ENCODE measurements at places on chromosomes 3 and 15.

- DNase-seq: no peak
These were observed 58.7 kb downstream of the CD200 start for GRCh38 chr3:112391648-112392047.

- DNase-seq: no peak
These were observed 6.0 kb downstream of the UBL7 start for GRCh38 chr15:74454764-74455500.

DNA sequence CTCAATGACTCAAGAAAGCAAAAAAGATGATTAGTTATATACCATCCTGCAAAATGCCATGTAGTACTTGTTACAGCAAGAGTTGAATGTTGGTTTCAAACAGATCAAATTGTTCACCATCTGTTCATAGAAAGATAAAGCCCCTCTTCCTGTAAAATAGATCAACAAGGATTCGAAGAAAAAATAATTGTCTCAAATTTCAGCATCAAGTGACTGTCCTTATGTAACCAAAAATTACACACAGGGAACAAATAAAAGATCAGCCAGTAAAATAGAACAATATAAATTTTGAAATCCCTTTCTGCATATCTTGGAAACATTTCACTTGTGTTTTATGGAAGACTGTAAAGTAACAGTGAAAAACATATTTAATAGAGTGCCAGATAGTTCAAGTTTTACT is 165.1 kb upstream of the STAC start:
- DNase-seq: no peak

DNA sequence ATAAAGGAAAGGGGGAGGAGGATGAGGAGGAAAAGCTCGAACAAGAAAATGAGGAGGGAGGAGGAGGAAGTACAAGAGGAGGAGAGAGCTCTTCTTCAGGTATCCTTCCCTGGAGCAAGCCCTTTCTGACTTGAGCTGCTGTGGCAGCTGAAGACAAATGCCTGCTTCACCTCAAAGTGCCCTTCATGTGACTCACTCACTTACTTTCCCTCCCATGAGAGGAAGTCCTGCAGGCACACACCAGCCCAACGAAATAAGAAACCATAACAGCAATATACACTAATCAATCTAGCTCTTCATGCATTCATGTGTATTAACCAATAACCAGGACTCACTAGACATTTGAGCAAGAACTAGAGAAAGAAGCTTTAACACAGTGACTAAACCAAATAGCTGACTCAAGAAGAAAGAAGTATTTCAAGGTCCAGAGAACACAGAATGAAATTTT is 251.9 kb downstream of the IGSF11 start:
- DNase-seq: no peak

- peak; percentile 51 for DNase-seq
These were observed 12.1 kb downstream of the CHRNA7 start for GRCh38 chr15:32042269-32042972.

DNA sequence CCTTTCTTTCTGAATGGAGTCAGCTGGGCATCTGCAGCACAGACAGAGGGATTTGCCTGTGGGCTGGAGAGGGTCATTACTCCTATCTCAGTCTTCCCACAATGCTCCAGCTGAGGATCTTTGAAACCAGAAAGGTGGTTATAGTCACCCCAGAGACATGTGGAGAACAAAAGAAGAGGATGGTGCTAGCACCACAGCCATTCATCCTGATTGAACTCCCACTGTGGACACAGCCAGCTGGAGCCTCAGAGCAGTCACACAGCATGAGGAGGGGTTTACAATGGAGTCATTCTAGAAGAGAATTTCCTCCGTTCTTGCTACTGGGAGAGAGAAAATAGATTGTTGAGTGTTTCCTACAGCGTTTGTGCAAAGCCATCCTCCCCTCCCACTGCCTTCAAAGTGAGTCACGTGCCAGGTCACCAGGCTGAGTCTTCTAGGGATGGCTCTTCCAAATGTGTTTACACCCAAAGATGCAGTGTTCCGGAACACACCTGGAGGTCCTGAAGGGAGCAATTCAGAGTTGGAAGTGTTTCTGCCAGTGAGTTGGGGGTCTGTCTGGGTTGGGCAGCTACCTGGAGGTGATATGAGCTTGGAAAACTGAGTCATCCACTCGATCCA is 18.9 kb upstream of the GREM1 start:
- DNase-seq: no peak

GRCh38 chr15:51547656-51548055 is 74.9 kb downstream of the DMXL2 start:
- no peak for DNase-seq

DNA sequence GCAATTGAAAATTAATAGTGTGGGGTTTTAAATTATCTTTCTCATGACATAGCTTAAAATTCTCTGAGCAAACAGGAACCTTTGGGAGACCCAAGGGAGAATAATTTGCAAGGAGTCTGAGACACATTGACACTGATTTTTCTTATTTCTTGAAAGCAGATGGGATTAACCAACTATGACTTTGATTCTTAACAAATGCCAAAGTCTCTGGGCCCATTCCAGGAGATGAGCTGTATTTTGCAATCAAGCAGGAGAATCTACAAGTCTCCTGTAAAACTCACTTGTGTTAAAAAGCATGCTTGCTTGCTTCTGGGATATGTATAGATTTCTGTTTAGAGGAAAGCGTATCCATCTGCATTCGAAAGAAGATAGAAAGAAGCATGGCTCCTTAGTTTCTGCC is 71.3 kb upstream of the STT3B start:
- no peak for DNase-seq

DNA sequence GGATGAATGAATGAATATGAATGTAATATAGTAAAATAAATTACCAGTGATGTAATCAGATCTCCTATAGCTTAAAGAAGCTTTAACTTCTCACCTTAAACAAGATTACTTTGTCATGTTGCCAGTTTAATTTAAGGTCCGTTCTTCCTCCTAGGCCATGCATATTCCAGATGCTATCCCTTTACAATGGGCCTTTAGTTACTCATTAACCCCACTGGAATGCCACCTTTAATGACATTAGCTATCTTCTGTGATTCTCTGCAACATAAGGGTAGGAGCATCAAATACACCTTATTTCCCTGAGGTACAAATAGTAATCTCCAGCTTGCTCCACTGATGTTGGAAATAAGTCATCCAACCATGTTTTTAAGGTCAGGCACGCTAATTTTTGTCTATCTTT is 63.0 kb upstream of the TIMP4 start:
- no peak for DNase-seq

- DNase-seq: no peak
These were observed 622.0 kb downstream of the PYDC2 start for GRCh38 chr3:192082730-192083660.

DNA sequence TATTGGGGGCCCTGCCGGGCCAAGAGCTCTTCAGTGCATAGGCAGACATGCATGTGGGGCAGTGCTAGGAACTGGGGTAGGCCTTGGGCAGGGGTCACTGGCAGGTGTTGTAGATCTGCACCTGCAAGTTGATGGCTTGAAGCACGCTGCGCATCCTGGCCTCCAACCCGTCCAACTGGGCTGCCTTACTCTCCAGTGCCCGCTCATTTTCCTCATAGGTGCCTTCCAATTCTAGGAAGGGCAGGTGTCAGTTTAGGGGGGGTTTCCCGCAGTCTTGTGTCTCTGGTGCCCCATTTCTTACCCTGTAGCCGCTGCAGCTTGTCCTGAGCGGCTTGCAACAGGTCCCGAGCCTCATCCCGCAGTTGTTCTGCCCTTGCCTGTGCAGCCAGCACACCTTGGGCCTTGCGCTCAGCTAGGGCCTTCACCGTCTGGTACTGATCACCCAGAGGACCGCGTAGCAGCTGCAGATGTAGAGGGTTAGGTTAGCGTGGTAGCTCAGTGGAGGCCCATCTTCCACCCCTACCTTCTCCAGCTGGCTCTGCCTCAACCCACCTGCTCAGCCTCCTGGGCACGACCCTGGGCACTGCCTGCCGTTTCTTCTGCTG is 611 bp upstream of the USP19 start:
- DNase-seq: no peak

- peak; percentile 41 for DNase-seq
These were observed 202.3 kb downstream of the NEK10 start for GRCh38 chr3:27166888-27167287.

DNA sequence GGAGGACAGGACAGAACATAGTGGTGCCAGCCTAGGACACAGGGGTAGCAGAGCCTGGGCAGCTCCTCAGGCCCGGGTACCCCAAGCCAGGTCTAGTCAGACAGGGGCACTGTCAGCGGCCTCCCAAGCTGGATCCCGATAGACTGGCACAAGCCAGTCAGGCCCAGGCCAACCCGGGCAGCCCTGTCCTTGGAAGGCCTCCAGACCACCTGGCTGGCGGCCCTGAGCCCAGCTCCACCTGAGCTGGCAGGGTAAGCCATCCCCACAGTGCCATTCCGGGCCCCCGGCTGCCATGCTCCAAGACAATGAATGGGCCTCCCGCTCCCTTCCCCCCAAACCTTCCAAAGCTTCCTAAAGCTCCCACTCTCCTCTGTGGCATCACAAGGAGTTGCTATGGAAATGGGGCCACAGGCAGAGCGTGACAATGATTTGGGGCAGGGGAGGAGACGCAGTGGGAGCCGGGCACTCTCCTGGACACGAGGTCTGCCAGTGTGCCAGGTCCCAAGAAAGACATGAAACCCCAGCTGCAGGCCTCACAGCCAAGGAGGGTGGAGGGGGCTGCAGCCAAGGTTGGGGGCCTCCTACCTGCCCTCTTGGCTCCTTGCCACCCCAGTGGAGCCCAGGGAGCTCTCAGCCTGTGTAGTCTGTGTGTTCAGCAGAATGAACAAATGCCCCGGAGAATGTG is 165.6 kb upstream of the LINGO1 start:
- DNase-seq: no peak

DNA sequence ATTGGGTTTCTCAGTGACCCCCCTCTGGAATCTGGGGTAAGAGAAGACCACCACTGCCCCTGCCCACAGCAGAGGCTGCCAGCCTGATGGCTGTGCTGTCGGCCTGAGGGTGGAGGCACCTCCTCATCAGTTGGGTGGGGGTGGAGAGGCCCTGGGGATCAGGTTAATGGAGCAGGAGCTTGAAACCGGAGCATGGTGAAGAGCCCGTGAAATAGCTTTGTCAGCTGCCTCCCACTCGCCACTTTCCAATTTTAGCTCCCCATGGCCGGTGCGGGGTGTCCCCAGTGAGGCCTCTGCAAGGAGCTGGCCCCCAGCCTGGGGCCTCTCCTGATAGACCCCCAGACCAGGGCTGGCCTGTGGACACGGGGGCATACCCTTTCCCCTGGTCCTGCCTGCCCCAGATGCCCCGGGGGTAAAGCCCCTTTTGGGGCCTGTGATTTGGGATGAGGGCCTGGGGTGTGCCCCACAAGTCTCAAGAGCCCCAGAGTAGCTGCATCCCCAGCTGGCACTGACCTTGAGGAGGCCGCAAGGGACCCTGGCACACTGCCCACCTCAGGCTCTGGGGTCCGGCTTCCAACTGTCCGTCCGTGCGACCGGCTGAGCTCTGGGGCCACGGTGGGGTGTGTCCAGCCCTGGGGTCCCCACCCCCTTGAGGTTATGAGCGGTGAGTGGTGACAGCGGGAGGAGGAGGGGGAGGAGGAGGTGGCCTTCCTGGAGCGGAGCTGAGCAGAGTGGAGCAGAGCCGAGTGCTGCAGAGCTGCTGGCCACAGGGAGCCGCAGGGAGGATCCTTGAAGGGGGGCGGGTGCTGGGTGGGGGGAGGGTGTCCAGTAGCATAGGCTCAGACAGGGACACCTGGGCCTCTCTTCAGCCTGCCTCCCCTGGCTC is at the start of gene HHATL:
TSS of gene HHATL (minus strand) at position 733 of the 886 bp plus-strand sequence. CDS start 1,972 bp downstream, outside the sequence.
- peak; percentile 32 for DNase-seq
